ENCODE measurements at places on chromosomes 2 and 18.

DNA sequence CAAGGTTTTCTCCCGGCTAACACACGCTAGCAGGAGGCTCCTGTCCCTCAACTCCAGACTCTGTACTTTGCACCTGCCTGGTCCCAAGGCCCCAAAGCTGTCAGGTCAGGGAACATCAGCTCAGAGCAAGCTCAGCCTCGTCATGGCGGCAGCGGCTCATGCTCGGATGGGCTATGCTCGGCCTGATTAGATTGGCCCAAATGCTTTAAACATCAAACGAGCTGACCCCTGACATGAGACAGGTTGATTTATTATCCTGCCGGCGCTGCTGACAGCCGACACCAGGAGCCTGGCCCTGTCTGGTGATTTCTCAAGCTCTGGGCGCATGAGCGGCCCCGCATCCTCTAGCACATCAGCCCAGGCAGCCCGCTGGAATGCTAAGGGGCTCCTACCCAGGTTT is 436.4 kb downstream of the EIPR1 start:
- DNase-seq: no peak

GRCh38 chr2:133139847-133140533 is 428.3 kb downstream of the NCKAP5 start:
- DNase-seq: no peak

DNA sequence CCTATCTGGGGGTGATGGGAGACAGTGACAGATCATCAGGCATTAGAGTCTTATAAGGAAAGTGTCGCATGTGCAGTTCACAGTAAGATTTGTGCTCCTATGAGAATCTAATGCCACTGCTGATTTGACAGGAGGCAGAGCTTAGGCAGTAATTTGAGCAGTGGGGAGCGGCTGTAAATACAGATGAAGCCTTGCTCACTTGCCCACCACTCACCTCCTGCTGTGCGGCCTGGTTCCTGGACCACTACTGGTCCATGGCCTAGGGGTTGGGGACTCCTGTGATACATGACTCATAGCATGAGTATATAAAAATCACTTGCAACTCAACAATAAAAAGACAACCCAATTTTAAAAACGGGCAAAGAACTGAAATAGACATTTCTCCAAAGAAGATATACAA is 71.1 kb upstream of the ACAA2 start:
- no peak for DNase-seq

DNA sequence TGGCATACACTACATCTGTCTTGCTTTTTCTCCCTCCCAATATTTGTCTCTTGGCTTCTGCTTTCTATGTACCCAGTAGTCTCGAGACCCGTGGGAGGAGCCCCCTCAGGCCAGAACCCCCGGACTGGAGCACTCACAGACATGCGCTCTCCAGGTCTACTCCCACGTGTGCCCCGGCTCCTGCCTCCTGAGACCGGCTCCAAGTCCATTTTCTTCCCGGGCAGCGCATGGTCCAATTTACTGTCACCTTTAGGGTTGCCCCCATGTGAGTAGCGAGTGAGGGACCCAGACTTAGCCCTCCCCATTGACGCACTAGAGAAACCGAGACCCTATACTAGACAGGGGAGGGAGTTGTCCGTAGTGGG is 11.8 kb upstream of the TEX51 start:
- DNase-seq: no peak

- DNase-seq: no peak
Observed at GRCh38 chr2:42904576-42904876, 112.1 kb upstream of the HAAO start.

GRCh38 chr2:181517685-181518301 is 60.6 kb downstream of the ITGA4 start:
- no peak for DNase-seq

DNA sequence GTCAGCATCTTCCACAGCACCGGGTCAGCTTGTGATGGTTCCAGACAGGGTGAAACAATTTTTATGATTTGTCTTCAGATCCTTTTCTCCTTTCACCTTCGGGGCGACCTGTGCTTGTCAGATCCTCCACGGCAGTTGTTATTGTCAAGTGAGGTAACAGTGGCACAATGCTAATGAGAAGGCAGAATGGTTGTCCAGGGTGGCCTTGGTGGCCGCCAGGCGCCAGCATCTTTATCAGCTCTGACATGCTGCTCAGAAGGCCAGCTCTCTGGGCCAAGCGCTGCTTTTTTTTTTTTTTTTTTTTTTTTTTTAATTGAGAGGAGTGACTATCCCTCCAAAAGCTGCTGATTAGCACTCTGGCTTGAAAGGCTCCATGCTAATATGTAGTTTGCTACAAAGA is 52.3 kb upstream of the MGAT5 start:
- DNase-seq: no peak

- DNase-seq: no peak
Observed at GRCh38 chr18:10114717-10115463, 201.1 kb downstream of the VAPA start.

DNA sequence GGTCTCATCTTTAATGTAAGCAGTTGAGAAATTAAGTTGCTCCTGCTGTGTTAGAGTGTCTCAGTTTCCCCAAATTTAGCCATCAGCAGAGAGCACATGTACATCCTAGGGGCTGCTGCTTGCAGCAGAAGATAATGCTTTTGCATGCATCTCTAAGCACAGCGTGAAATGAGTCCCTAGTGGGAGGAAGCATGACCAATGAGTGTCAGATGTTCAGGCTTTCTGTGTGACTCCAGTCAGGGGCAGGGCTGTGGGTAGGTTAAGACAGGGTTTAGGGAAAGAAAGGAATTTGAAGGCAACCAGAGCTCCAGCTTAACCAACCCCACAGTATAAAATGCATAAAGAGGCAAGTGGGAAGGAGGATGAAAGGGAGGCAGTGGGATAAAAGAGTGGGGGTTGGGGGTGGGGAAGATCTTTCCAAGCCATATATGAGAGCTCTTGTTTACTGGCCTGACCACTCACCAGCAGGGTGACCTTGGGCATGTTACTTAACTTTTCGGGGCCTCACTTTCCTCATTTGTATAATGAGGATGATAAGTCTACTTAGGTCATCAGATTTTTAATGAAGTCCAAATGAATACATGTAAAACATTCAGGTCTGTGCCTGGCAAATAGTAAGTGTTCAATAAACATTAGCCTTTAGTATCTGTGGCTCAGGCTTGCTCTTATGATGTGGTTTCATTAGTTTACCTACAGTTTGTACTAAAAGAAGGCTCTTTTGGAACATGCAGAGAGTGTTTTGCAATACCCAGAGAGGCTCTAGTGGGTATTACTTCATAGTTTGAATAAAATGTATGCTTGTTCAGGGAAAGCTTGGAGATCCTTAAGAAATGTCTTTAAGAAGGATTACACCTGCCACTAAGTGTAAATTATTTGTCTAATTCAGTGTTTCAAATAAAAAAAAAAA is 42.7 kb upstream of the PELI1 start:
- DNase-seq: no peak

GRCh38 chr18:45221363-45221762 is 393.9 kb upstream of the SLC14A2 start:
- no peak for DNase-seq

GRCh38 chr2:16130906-16131400 is 190.6 kb downstream of the MYCN start:
- no peak for DNase-seq

- DNase-seq: no peak
Observed at GRCh38 chr2:48586433-48586832, 31.2 kb upstream of the GTF2A1L start.

DNA sequence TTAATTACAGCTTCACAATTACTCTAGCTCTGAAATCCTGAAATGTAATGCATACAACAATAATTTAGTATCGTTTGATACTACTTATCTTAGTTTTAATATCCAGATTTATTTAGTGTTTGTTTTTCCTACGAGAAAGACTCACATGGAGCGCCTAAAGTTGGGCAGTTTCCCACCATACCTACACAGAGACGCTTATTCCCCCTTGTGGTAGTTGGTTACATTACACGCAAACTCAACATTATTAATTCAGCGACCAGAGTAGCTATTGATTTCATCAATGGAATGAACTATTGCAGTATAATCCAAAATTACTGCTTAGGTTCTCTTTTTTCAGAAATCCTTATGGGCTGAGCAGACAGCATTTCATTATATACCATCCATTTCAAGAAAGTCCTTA is 164.0 kb upstream of the REG3G start:
- no peak for DNase-seq

DNA sequence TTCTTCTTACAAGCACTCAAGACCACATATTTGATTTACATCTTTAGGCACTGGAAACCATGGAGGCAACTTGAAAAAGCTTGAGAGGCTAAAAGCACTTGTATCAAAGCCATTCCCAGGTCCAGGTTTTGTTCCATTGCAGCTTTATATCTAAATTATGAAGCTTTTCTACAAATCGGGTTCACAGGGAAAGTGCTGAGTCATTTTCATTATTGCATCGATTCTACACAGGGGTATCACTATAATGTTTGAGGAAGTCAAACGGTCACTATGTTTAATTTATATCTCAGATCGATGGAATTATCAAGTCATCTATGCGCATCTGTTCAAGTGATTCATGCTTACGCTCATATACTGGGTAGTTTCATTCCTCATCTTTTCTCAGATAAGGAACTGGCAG is 118.7 kb downstream of the VWC2L start:
- DNase-seq: no peak

- DNase-seq: no peak
Observed at GRCh38 chr18:48709371-48710062, 170.7 kb downstream of the CTIF start.

DNA sequence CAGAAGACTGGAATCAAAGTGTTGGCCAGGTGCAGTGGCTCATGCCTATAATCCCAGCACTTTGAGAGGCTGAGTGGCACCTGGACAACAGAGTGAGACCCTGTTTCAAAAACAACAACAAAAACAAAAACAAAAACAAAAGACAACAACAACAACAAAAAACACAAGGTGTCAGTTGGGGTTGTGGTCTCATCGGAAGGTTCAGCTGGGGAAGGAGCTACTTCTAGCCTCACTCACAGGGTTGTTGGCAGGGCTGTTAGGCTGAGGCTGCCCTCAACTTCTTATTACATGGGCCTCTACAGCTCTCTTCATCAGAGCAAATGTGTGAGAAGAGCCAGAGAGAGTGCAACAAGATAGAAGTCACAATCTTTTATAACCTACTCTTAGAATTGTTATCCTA is 34.6 kb upstream of the CAB39 start:
- no peak for DNase-seq

DNA sequence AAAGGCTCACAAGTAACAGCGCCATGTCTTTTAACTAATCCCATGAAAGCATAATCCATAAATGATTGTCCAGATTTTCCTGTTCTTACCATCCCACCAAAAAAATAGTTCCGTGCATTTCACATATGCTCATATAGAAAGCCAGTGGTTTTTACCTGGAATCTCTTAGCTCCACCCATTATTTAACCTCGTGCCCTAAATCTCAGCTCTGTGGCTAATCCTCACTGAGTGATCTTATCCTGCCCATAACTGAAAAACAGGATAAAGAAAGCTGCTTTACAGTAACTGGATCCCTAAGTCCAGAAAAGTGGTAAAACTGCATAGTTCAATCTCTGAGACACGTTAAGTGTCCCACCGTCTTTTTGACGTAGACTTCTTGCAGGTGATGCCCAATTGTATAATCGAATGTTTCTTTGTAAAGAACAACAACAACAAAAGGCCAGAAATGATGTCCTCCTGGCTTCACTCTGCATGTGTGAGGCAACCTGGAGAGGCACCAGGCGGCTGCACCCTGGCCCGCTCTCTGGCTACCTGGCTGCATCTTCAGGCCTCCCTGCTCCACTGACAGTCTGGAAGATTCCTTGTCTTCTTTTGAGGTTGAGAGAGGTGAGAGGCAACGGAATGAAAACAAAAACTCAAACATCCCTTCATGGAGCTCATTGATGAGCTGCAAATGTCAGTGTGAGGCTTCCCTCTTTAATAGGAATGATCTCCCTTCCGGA is 38.6 kb downstream of the FEZ2 start:
- no peak for DNase-seq

DNA sequence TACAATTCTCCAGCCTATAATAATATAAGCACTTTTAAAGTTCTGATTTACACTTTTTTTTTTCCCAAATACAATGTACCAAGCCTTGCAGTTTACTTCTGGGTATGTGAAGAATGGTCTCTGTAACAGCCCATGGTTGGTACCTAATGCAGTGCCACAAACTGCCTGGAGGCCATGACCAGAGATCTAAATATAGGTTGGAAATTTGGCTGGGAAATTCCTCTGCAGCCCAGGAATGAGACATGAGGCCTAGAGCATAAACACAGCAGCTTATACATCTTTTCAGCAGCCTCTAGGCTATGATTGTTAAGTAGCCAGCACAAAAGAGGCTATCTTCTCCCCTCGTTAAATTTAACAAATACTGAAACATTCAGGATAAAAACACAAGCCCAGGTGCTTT is 432.0 kb upstream of the FAM98A start:
- DNase-seq: no peak

GRCh38 chr2:136255648-136256461 is 137.9 kb upstream of the CXCR4 start:
- no peak for DNase-seq

GRCh38 chr2:158015428-158016076 is 86.1 kb upstream of the UPP2 start:
- DNase-seq: no peak

DNA sequence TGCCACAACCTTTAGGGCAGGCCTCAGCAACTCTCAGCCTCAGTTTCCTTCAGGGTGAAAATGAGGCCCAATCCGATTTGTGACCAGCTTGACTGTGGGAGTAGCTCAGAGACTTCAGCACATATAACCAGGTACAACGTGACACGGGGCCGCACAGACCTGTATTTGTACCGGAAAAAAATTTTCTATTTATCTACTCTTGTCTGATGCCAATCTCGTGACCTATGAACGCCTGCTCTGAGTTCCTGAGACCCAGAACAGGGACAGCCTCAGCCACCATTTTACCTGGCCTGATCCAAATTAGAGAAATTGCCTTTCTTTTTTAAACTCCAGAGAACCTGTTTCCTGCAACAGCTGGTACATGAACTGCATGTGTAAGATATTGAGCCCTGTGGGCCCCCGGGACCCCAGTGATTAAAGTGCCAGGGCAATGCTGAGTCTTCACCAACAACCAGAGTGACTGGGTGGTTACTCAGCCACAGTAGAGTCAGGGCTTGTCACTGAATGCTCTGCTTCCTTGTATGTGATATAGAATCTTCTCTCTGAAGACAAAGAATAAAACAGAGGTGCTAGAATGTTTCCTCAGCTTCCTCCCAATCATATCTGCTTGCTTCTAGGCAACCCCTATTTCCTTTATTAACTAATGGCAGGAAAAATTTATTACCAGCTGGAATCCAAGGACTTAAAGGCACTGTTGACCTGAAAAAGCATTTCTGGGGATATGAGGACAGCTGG is 47.8 kb upstream of the FZD7 start:
- DNase-seq: no peak

- no peak for DNase-seq
Observed at GRCh38 chr2:96396095-96396494, 60.5 kb downstream of the NCAPH start.

GRCh38 chr2:24010477-24011249 is 778 bp downstream of the MFSD2B start:
- no peak for DNase-seq

- DNase-seq: no peak
Observed at GRCh38 chr2:63977904-63978303, 41.3 kb downstream of the VPS54 start.

DNA sequence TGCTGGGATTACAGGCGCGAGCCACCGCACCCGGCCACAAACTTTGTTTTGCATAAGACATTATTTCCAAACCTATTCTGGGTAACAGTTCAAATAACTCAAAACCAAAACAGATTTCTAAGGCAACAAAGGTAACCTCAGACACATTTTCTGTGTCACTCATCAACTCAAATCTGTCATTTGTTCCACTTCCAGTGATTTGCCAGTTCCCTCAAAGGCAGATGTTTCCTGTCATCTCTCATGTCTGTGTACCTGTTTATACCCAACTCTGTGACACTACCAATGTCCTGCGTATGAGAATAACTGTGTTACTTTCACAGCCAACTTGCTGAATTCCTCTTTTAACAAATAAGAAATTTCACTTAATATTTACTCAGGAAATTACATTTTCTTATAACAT is 54.4 kb downstream of the SCN3A start:
- no peak for DNase-seq

All from HCT116 (cell line).